Kidney epithelial cell (primary cell): ENCODE measurements at places on chromosomes 5 and 9.

DNA sequence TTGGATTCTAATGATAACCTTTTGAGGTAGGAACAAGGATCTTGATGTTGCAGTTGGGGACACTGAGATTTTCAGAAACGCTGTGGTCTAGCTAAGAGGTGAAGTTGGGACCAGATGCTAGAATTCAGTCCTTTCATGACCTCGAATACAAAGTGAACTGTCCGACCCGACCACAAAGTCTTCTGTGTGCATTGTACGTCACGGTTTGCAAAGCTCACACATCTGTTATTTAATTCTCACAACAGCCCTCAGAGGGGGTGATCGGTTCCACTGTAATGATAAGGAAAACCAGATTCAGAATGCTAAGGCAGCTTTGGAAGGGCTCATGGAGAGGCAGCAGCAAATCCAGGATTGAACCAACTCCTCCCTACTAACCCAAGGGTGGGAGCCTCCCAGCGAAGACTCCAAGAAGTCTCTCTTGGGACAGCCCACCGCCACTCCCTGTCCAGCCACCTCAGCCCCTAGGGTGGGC lies 16.6 kb upstream of the KIF12 start:
- no peak for DNase-seq

- DNase-seq, result no peak
These were observed 78.4 kb upstream of the CKMT2 start for GRCh38 chr5:81154725-81155124.

DNA sequence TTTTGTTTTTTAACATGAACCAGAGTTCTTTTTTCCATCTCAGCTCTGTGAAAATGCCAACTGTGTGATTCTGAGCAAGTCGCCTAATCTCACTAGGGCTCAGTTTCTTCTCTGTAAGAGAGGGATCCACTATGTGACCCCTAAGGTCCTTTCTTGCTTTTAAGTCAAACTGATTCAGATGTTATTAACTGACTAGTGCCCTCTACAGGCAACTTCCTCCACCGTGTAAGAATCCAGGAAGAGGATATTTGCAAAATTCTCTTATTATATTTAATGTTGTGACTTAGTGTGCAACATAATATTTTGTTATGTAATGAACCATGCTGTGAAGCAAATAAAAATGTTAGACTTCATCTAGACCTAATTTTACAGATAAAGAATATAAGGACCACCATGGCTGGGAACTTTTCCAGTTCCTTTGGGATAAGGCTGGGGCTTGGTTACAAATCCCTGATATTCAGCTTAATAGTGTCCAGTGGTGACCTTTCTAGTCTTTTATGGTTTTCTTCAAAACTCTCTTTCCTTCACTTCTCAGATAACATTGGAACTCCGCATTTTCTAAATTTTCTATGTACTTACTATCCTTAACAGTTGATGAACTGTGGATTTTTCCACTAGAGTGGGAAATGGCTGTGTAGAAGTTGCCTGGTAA lies 244.7 kb downstream of the PIK3R1 start:
- DNase-seq, result peak; percentile 14

DNA sequence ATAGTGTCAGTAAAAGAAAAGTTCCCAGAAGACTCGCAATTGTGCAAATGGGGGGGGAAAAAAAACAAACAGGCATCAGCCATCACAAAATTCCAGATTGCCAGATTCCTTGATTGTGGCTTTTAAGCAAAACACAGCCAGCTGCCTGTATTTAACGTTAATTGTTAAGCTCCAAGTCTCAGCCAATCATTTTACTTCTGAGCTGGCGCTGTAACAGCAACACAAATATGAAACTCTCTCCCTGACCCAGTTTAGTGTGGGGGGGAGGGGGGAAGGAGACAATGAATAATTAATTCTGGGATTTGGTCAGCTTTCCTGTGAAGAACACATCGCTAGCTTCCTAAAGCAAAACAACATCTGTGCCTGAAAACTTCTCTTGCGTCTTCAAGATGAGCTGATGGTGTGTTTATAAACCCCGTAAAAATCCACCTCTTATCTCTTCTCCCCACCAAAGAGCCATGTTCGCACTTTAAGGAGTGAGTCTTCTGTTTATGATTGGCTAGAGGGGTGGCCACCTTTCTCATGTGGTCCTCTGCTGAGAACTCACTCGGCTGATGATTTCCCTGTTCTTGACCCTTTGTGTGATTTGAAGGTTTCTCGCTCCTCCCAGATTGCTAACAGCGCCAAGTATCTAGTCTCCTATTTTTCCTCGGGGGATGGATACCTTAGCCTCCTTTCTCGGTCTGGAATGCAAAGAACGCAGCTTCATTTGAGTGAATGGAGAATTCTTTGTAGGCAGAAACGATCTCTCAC lies 160.2 kb upstream of the DAPK1 start:
- DNase-seq, result peak; percentile 41
